NCI-H146 (cell line): ENCODE measurements at places on chromosomes 1 and 21.

DNA sequence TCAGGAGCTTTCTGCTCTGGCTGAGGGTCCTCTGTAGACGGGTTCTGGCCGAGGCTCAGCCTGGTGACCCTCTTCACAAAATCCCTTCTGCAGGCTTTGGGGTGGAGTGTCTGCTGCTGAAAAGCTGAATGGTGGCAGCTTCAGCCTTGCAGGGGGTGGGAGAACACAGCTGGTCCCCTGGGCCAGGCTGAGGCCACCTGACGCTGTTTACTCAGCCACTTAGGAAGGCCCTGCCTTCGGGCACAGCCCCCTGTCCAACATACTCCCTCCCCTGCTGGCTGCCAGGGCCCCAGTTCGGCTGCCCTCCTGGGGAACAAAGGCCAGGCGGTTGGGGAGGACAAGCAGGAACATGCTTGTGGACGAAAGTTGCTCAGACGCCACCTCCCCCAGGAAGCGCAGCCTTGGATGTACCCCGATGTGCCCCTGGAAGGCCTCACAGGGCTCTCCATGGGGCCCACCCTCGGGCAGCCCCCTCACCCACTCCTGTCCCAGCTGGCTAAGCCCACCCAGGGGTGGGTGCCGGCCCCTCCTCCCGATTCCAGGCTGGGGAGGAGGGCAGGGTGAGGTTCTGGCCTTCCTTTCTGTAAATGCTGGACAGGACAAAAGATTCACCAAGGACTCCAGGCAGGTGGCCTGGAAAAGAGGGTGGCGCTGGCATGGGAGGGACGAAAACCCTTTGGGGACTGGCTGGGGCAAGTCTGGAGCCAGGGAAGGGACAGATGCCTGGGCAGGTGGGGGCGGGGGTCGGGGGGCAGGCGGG is at the start of gene ANKRD65:
ANKRD65 (minus strand) TSS at position 130 of the 760 bp plus-strand sequence. CDS start 271 bp downstream, outside the sequence.
- peak; percentile 94 for DNase-seq

- no peak for DNase-seq
These were observed 47.8 kb downstream of the ITPKB start for GRCh38 chr1:226691247-226691646.

GRCh38 chr1:151644001-151644400 is 32.2 kb downstream of the SNX27 start:
- DNase-seq, result no peak

DNA sequence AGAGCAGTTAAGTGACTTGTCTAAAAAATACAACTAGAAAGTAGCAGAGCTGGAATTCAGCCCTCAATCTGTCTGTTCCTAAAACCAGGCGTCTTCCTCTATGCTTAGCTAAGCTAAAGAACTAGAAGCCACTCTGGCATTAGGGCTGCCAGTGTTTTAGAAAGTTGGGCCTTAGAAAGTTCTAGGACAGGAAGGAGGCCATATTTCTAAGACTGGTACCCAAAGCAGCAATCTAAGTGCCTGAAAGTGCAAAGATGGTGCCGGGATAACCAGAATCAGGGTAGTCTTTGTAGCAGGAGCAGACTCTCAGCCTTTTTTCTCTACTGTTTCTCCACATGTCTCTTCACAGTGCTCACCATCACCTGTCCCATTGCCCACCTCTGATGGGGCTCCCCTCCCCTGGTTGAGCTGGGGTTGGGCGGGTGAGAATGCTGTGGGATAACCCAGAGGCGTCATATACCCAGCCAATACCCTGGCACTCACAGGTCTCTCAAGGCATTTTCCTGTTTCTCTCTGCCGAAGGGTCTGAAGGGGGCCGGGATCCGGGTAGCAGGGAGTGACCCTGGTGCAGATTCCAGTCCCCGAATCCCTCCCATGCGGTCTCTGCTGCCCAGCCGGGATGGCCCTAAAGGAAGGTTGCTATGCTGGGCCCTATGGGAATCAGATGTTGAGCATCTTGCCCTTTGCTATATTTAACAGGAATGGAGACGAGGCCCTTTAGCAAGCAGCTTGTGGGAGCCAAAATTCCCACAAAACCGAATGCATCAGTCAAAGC is 1.1 kb upstream of the RCSD1 start:
- no peak for DNase-seq
